ENCODE measurements at places on chromosomes 3 and 15.
A peak's percentile ranks its signal among the peaks of the same experiment; 100 is the strongest.

GRCh38 chr15:77834276-77834990 is 201.7 kb upstream of the LINGO1 start:
- DNase-seq = no peak

DNA sequence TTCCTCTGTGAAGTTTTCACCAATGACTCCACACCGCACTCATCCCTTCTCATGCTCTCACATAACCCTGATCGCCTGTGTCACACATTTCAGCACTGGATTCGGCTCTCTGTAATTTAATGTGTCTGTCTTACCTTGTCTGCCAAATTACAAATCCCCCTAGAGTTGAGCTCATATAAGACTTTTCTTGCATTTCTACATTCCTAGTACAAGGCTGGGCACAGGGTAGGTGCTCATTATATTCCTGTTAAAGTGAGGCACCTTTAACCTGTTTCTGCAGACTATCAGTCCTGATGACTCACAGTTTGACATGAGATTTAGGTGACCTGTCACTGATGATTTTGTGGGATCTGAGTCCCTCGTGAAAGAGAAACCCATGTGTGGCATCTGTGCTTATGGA is 22.6 kb downstream of the TGM5 start:
- DNase-seq = no peak

DNA sequence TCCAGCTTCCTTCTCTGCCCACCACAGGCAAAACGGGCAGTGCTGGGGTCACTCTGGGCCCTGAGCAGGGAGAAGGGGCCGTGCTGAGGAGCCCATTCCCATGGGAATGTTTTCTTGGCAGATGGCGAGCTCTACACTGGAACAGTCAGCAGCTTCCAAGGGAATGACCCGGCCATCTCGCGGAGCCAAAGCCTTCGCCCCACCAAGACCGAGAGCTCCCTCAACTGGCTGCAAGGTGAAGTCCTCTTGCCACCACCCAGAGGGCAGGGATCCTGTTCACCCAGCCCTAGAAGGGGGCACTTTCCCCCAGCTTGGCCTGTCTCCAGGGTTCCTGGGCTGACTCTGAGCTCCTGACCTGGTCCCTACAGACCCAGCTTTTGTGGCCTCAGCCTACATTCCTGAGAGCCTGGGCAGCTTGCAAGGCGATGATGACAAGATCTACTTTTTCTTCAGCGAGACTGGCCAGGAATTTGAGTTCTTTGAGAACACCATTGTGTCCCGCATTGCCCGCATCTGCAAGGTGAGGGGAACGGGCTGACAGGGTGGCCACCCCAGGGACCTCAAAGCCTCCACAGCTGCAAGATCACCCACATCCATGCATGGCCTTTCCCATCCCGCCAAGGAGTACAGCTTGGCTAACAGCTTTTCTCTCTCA is 12.4 kb downstream of the CIB1 start:
- peak; percentile 80 for DNase-seq

- no peak for DNase-seq
Observed at GRCh38 chr3:190234621-190235020, 87.6 kb downstream of the CLDN1 start.

GRCh38 chr3:24160424-24161095 is 215.5 kb downstream of the NR1D2 start:
- DNase-seq = peak; percentile 40

GRCh38 chr15:59437817-59438624 is at the start of gene FAM81A:
Gene FAM81A, plus strand, starts transcription at chr15:59438186. Its CDS starts 20,441 bp downstream, at chr15:59458627.
- DNase-seq = peak; percentile 69

- DNase-seq = no peak
Observed at GRCh38 chr3:132090921-132091320, 56.1 kb upstream of the CPNE4 start.

DNA sequence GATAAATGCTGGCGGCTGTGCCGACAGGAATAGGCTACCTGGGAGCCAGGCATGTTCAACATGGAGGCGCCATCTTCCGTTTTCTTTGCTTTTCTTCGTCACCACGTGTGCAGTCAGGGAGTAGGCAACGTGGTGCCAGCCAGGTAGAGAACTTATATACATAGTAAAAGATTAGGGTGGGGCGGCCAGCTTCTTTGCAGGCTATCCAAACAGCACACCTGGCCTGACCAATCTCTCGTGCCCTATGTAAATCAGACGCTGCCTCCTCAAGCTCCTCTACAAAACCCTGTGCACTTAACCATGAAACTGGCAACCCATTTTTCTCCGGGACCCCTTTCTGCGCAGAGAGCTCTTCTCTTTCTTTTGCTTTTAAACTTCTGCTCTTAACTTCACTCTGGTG is 28.6 kb upstream of the OR5K4 start:
- DNase-seq = no peak
